ENCODE measurements at places on chromosomes 6 and 20. TPM values are rescaled to one million over a fixed set of nuclear protein-coding genes. Genes with fewer than 3 reads are reported as not detected.

DNA sequence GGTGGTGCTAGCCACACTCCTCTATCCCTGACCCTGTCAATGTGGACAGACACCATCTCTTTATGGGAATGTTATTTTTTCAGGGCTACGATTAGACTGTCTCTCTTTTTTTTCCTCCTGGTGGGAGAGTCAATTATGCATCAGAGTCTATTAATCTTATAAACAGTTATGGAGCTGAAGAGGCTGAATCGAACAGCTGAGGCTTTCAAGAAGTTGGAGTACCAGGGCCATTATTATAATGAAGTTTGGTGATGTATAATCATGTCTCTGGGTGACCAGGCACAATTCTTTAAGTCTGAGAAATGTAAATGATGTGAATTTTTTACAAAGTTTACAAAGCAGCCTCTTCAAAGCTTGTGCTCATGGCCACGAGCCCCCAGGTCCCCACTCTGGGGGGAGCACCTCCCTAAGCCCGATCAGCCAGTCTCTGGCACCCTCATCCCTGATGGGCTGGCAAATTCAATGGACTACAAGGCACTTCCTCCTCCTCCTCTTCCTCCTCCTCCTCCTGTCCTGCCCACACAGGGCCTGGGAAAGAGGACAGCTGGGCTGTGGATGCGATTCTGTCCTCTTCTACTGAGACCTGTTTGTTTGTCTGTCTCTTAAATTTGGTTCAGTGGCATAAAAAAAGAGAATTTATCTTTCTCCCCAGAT lies 43.9 kb upstream of the QKI start:
- no peak for DNase-seq
- H3K27me3 ChIP-seq: no peaks in the 10 kb centered on the region

DNA sequence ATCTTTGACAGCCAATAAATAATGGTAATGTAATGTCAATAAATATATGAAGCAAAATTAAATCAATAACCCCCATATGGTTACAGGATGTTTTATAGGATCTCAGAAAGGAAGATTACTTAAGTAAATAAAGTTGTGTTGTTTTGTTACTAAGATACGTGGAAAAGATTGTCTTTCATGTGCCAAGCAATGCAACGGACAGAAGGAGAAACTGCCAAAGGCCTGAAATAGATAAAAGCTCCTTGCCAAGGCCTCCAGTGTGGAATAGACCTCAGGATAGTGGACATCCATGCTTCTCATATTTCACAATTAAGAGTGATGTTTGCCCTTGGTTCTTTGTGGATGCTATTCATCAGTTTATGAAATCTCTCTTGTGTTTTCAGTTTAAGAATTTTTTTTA lies 16.4 kb upstream of the FNDC1 start:
- H3K27me3 ChIP-seq: no peaks in the 10 kb centered on the region
- no peaks in the 10 kb centered on the region for H3K4me1 ChIP-seq
- no peaks in the 10 kb centered on the region for H3K36me3 ChIP-seq
- DNase-seq: no peak

- no peaks in the 10 kb centered on the region for H3K4me1 ChIP-seq
- H3K27ac ChIP-seq: no peak overlapping the region
- H3K4me3 ChIP-seq: no peak overlapping the region
These were observed 211.9 kb downstream of the HAO1 start for GRCh38 chr20:7728338-7728737.

Gene RAMACL
- 6.4 TPM for total RNA-seq

GRCh38 chr6:41371992-41372831 lies 36.8 kb downstream of the NCR2 start:
- H3K4me1 ChIP-seq: no peaks in the 10 kb centered on the region
- H3K4me3 ChIP-seq: no peak overlapping the region
- DNase-seq: no peak
- H3K27ac ChIP-seq: no peak overlapping the region
- no peaks in the 10 kb centered on the region for H3K36me3 ChIP-seq

- peaks cover 4% of the 10 kb centered on the region for H3K4me1 ChIP-seq
- H3K27me3 ChIP-seq: no peaks in the 10 kb centered on the region
- H3K36me3 ChIP-seq: no peaks in the 10 kb centered on the region
- DNase-seq: peak; percentile 59
- peak overlapping the region; percentile 67 for H3K27ac ChIP-seq
These were observed 214.3 kb upstream of the PLCB4 start for GRCh38 chr20:8854571-8854970.

DNA sequence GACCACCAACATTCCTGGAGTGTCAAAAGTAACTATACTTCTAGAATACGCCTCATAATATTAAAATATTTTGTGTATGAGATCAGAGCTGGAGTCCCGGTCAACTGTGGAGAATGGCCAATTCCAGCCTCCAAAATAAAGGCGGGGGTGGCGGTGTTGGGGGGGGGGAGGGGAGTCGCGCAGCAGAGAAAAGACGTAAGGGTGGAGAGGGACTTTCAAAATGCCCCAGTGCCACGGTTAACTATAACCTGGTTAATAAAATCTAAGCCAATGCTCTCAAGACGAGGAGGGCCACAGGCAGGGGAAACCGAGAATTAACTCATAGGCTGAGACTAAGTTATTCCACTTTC lies 1.3 kb downstream of the NUP153 start:
- H3K27ac ChIP-seq: peak overlapping the region; percentile 87
- H3K27me3 ChIP-seq: no peaks in the 10 kb centered on the region
- no peak for DNase-seq
- H3K4me1 ChIP-seq: no peaks in the 10 kb centered on the region
- H3K4me3 ChIP-seq: peak overlapping the region; percentile 77

Gene LPA
- total RNA-seq: not detected

GRCh38 chr20:47093320-47093966 lies 198.8 kb downstream of the EYA2 start:
- H3K4me1 ChIP-seq: no peaks in the 10 kb centered on the region
- H3K27me3 ChIP-seq: no peaks in the 10 kb centered on the region
- no peak overlapping the region for H3K27ac ChIP-seq
- H3K4me3 ChIP-seq: no peak overlapping the region
- DNase-seq: no peak
- no peaks in the 10 kb centered on the region for H3K36me3 ChIP-seq

GRCh38 chr6:6918216-6918983 lies 189.4 kb upstream of the RREB1 start:
- H3K27me3 ChIP-seq: no peaks in the 10 kb centered on the region
- H3K36me3 ChIP-seq: no peaks in the 10 kb centered on the region
- no peak overlapping the region for H3K27ac ChIP-seq
- no peak overlapping the region for H3K4me3 ChIP-seq

Gene ETV7
- total RNA-seq: 2.8 TPM

DNA sequence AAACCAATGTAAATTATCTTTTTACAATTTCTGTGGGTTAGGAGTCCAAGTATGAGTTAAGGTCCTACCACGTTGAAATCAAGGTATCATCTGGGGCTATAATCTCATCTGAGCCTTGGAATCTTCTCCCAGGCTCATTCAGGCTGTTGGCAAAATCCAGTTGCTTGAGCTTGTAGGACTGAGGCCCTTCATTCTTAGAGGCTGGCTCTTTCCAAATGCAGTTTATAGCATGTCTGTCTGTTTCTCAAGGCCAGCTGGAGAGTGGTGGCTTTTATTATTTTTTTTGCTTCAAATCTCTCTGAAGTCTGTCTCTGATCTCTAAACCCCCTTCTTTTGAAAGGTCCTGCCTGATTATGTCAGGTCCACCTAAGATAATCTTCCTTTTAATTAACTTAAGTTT lies 177.2 kb upstream of the ASCC3 start:
- H3K27me3 ChIP-seq: no peaks in the 10 kb centered on the region
- H3K27ac ChIP-seq: no peak overlapping the region
- no peak for DNase-seq

DNA sequence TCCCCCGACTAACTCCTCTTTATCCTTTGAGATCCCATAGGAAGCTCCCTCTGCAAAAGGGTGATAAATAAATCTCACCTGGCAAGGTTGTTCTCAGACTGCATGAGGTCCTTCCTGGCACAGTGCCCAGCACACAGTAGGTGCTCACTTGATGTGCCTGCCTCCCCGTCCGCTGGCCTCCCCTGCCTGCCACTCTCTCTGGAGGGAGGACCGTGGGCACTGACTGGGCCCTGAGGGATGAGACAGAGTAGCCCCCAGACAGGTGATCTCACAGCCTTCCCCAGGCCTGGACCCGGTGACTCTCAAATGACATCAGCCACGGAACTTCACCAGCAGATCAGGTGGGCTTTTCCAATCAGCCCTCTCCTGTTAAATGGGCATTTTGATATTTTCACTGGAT lies 57.4 kb downstream of the CHMP4B start:
- DNase-seq: no peak
- no peaks in the 10 kb centered on the region for H3K27me3 ChIP-seq
- no peaks in the 10 kb centered on the region for H3K4me1 ChIP-seq
- H3K36me3 ChIP-seq: no peaks in the 10 kb centered on the region

DNA sequence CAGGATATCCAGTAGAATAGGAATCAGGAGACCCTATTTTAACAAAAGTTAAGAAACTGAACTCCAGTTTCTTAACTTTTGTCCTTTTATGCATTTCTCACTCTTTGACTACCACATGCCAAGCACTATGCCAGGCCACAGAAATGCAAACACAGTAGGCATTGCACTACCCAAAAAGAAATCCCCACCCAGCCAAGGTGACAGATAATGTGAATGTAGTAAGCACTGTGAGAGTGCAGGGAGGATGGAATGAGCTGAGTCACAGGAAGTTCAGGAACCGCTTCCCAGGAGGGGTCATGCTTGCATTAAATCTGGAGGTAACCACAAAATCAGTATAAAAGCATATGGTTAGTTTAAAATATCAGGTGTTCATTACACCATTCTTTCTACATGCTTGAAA lies 20.1 kb upstream of the FAM83C start:
- no peaks in the 10 kb centered on the region for H3K27me3 ChIP-seq
- H3K27ac ChIP-seq: no peak overlapping the region
- no peaks in the 10 kb centered on the region for H3K36me3 ChIP-seq
- H3K4me1 ChIP-seq: no peaks in the 10 kb centered on the region
- no peak for DNase-seq

GRCh38 chr6:33634161-33634727 lies 13.1 kb downstream of the ITPR3 start:
- no peaks in the 10 kb centered on the region for H3K4me1 ChIP-seq
- no peaks in the 10 kb centered on the region for H3K36me3 ChIP-seq
- no peak overlapping the region for H3K27ac ChIP-seq
- H3K4me3 ChIP-seq: no peak overlapping the region
- H3K27me3 ChIP-seq: no peaks in the 10 kb centered on the region

Gene CLIC5
- 3.7 TPM for total RNA-seq

Gene VGLL2
- total RNA-seq: not detected

- H3K36me3 ChIP-seq: no peaks in the 10 kb centered on the region
- DNase-seq: no peak
- no peak overlapping the region for H3K27ac ChIP-seq
- no peaks in the 10 kb centered on the region for H3K4me1 ChIP-seq
These were observed 71.8 kb downstream of the JPH2 start for GRCh38 chr20:44115181-44115580.

Gene MAS1
- not detected for total RNA-seq

- H3K36me3 ChIP-seq: no peaks in the 10 kb centered on the region
- H3K4me3 ChIP-seq: no peak overlapping the region
- H3K27me3 ChIP-seq: no peaks in the 10 kb centered on the region
- no peak overlapping the region for H3K27ac ChIP-seq
- H3K4me1 ChIP-seq: no peaks in the 10 kb centered on the region
These were observed 14.1 kb downstream of the TUBB2B start for GRCh38 chr6:3213334-3213695.

Gene CDSN
- total RNA-seq: not detected

Gene C20orf202
- not detected for total RNA-seq

Gene B4GALT5
- total RNA-seq: 35.9 TPM

DNA sequence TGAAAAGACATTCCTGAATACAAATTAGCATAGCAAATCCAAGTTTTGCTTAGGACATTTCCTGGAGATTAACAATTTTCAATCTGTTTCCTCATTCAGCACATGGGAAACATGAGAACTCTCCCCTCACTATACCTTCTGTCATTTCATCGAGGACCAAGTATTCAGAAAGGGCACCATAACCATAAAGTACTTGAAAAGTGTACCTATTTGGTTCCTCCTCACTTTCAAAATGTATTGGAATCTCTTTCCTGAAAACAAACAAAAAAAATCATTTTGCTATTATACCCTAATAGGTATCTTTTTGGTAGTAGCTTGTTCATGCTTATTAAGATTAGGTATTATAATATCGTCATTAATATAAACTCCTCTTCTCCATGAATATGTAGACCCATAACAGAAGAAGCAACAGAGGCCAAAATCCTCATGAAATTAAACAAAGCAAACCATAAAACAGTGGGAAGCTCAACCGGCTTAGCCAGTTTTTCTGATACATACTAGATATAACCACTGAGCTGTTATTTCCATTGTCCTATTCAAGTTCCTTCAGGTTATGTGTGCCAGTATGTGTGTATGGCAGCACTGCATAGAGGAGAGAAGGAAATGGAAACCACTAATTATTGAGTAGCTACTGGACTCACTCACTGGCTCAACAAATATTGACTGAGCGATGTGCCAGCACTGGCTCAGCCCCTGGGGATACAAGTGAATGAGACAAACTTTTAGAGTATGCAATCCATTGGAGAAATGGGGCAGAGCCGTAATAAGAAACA lies 274.0 kb downstream of the MAFB start:
- no peak overlapping the region for H3K27ac ChIP-seq
- H3K4me3 ChIP-seq: no peak overlapping the region
- no peak for DNase-seq
- H3K36me3 ChIP-seq: no peaks in the 10 kb centered on the region
- no peaks in the 10 kb centered on the region for H3K4me1 ChIP-seq
- H3K27me3 ChIP-seq: no peaks in the 10 kb centered on the region

DNA sequence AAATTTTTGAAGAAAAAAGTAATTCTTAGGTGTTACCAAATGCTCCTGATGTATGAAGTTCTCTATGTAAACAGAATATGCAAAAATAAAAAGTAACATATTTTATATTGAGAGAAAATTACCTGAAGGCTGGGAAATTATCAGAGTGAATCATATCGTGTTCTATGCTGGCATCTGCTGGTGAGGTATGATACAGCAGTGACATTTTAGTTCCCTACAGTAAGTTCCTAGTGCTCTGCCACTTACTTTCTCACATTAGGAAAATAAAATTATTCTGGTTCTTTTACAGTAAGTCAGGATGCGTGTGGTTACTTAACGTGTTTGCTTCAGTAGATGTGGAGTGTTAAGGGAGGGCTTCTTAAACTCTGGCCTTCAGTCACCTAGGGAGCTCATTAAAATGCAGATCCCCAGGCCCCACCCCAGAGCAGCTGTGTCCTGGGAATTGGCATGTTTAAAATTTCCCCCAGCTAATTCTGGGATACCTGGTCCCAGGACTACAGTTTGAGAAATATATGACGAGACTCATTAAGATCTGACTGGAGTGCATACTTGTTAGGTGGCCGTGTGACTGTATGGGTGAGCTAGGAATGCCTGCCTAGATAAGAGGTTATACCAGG lies 3.2 kb downstream of the ACTR5 start:
- DNase-seq: no peak
- H3K27me3 ChIP-seq: no peaks in the 10 kb centered on the region
- no peak overlapping the region for H3K4me3 ChIP-seq
- H3K4me1 ChIP-seq: peaks cover 5% of the 10 kb centered on the region

- no peak overlapping the region for H3K27ac ChIP-seq
- H3K4me1 ChIP-seq: no peaks in the 10 kb centered on the region
- H3K4me3 ChIP-seq: no peak overlapping the region
- no peaks in the 10 kb centered on the region for H3K36me3 ChIP-seq
These were observed 133.5 kb downstream of the SCML4 start for GRCh38 chr6:107690643-107691061.

Gene GFRAL
- total RNA-seq: not detected
